ENCODE measurements at places on chromosomes 5 and 9.
A peak's percentile ranks its signal among the peaks of the same experiment; 100 is the strongest.

DNA sequence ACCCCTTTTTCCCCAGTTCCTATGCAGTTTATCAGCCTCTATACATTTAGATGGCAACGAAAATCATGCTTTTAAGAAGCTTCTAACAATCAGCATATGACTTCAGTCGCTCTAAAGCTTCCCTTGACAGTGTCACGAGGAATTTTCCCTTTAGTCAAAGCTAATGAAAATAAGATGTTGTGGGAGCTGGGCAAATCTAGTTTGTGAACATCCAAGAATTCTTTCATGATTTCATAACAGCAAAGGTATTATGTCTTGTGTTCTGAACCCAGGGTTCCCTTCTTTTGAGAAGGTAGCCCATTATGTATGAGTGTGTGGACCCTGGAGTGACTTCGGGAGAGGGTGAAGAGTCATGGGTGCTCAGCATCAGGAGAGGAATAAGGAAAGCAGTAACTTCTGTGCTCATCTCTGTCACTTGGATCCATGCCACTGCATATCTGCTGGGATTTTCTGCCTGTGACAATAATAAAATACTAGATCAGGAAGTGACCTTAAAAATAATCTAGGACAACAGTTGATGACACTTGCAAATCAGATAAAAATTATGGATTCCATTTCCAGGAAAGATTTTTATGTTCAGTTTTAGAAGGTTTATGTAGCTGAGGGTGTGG, 102.4 kb downstream of the PCSK1 start:
- H3K4me3 ChIP-seq, result no peak overlapping the region
- H3K36me3 ChIP-seq, result no peaks in the 10 kb centered on the region
- H3K27ac ChIP-seq, result no peak overlapping the region
- peaks cover 6% of the 10 kb centered on the region for H3K27me3 ChIP-seq

GRCh38 chr9:114382699-114383520, 4.9 kb downstream of the AKNA start:
- peaks cover 64% of the 10 kb centered on the region for H3K36me3 ChIP-seq
- H3K27ac ChIP-seq, result peak overlapping the region; percentile 93
- peak; percentile 93 for DNase-seq
- H3K4me3 ChIP-seq, result peak overlapping the region; percentile 73
- no peaks in the 10 kb centered on the region for H3K27me3 ChIP-seq
- H3K4me1 ChIP-seq, result peaks cover 53% of the 10 kb centered on the region

DNA sequence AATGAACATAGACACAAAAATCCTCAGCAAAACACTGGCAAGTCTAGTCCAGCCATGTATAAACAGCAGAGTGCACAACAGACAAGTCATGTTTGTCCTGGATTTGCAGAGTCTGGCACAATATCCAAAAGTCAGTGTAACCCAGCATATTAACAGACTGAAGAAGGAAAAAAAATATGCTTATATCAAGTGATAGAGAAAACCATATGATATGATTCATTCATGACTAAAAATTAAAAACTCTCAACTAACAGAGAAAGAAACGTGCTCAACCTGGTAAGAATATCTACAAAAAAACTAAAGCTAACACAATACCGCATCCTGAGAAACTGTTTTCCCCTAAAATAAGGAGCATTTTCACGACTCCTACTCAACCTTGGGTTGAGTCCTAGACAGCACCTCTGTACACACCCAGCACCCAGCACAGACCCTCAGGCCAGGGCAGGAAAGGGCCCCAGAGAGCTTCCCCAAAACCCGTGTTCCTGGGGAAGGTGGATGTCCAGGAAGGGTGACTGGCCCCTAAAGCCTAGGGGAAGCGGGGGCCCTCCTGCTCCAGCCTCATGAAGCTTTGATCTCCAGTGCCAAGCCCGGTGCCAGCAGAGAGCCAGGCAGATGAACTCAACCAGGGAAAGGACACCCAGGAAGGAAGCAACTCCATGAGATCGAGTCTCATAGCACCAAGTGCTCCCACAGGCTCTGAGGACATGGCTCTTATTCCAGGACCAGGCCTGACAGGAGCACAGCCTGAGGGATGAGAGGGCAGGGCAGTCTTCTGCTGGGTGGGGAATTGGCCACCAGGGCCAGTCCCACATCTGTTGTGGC, 38.9 kb downstream of the ADAMTS2 start:
- no peak for DNase-seq
- H3K4me3 ChIP-seq, result no peak overlapping the region
- no peak overlapping the region for H3K27ac ChIP-seq
- no peaks in the 10 kb centered on the region for H3K4me1 ChIP-seq
- H3K36me3 ChIP-seq, result no peaks in the 10 kb centered on the region

GRCh38 chr5:59496524-59497134, 396.9 kb downstream of the PDE4D start:
- no peak overlapping the region for H3K4me3 ChIP-seq
- no peaks in the 10 kb centered on the region for H3K4me1 ChIP-seq
- H3K27ac ChIP-seq, result no peak overlapping the region
- no peaks in the 10 kb centered on the region for H3K36me3 ChIP-seq

- H3K4me1 ChIP-seq, result no peaks in the 10 kb centered on the region
- H3K27ac ChIP-seq, result no peak overlapping the region
- no peaks in the 10 kb centered on the region for H3K27me3 ChIP-seq
- no peak for DNase-seq
- H3K36me3 ChIP-seq, result no peaks in the 10 kb centered on the region
Observed at GRCh38 chr5:28473531-28474107, 1435.2 kb upstream of the CDH9 start.

DNA sequence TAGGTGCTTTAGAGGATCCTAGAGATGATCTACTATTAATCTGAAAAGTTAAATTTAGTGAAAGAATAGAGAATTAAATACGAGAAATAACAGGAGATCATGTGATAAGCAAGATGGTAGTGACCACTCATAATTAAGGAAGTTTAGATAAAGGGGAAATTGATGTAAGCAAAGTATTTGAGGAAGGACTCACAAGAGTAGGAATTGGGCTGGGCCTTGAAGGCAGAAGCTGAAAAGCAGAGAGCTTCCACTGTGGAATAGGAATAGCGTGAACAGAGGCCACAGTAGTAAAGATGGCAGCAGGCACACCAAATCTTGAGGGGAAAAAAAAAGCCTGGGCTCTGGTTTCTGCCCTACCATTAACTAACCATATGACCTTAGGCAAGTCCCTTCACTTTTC, 38.0 kb downstream of the KIF24 start:
- no peaks in the 10 kb centered on the region for H3K4me1 ChIP-seq
- H3K36me3 ChIP-seq, result no peaks in the 10 kb centered on the region
- DNase-seq, result no peak
- no peak overlapping the region for H3K4me3 ChIP-seq
- no peak overlapping the region for H3K27ac ChIP-seq
- no peaks in the 10 kb centered on the region for H3K27me3 ChIP-seq

GRCh38 chr9:86958203-86958602, 10.9 kb upstream of the GAS1 start:
- no peaks in the 10 kb centered on the region for H3K4me1 ChIP-seq
- H3K27me3 ChIP-seq, result peaks cover 2% of the 10 kb centered on the region

DNA sequence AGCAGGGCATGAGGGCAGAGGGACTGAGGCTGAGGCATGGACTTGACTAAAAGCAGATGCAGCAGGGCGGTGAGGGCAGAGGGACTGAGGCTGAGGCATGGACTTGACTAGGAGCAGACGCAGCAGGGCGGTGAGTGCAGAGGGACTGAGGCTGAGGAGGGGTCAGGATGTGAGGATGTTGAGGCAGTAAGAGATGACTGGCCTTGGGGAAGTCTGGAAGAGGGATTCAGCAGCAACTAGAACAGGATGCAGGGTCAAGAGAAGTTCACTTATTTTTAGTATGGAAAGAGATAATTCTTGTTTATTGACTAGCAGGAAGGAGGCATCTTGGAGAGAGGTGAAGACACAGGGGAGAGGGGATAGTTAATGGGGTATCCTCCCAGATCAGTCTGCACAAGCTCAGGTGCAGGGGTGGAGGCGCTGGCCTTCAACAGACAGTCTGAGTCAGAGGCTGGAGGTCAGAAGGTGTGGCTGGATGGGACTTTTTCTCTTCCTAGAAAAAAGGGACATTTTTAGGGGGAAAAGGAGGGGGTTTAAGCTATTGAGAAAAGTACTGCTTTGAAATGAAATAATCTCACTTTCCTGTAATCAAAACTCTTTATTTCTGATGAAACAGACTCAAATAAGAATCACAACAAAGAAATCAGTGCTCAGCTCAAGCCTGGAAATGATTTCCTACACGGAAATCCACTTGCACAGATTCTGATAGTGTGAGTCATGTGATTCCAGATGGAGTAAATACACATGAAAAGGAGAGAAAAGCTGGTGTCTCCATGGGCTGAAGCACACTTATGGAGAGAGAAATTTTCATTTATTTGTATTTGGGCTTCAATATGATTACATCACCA, 130.9 kb downstream of the PALM2AKAP2 start:
- no peaks in the 10 kb centered on the region for H3K27me3 ChIP-seq
- DNase-seq, result no peak
- H3K4me1 ChIP-seq, result no peaks in the 10 kb centered on the region
- no peaks in the 10 kb centered on the region for H3K36me3 ChIP-seq
- no peak overlapping the region for H3K27ac ChIP-seq

GRCh38 chr5:177595026-177595585, 3.1 kb downstream of the TMED9 start:
- no peaks in the 10 kb centered on the region for H3K27me3 ChIP-seq
- no peak overlapping the region for H3K27ac ChIP-seq
- H3K4me3 ChIP-seq, result no peak overlapping the region

DNA sequence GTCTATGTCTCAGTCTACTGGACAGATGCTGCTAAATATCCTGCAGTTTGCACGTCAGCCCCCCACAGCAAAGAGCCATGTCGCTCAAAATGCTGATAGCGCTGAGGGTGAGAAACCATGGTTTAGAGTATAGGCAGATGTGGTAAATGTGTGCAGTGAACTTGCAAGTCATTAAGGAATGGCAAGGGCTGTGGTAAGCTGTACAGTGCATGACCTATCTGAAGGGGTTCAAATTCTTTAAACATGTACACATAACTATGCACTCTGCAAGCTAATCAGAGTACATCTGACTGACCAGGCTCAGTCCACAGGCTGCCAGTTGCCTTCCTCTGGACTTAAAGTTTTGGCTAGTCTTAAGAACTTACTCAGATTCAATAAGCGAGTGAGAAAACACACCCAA, 170.7 kb downstream of the CFAP90 start:
- H3K36me3 ChIP-seq, result no peaks in the 10 kb centered on the region
- no peaks in the 10 kb centered on the region for H3K4me1 ChIP-seq
- no peak overlapping the region for H3K4me3 ChIP-seq
- no peaks in the 10 kb centered on the region for H3K27me3 ChIP-seq
- H3K27ac ChIP-seq, result no peak overlapping the region

DNA sequence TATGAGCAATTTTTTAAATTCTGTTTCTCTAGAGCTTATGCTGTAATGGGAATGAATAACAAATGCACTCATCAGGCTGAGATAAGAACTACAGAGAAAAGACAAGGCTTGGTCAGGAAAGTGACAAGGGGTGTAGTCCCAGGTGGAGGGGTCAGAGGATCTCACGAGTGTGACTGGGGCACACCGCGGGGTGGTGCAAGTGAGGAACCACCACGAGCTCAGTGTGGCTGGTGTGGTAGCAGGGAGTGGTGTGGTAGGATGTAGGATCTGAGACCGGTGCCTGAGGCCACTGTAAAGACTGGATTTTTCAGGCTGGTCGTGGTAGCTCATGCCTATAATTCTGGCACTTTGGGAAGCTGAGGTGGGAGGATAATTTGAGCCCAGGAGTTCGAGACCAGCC, 9.0 kb downstream of the ANXA6 start:
- H3K36me3 ChIP-seq, result peaks cover 5% of the 10 kb centered on the region
- peak overlapping the region; percentile 89 for H3K27ac ChIP-seq
- H3K4me3 ChIP-seq, result no peak overlapping the region
- no peaks in the 10 kb centered on the region for H3K27me3 ChIP-seq
- DNase-seq, result no peak

DNA sequence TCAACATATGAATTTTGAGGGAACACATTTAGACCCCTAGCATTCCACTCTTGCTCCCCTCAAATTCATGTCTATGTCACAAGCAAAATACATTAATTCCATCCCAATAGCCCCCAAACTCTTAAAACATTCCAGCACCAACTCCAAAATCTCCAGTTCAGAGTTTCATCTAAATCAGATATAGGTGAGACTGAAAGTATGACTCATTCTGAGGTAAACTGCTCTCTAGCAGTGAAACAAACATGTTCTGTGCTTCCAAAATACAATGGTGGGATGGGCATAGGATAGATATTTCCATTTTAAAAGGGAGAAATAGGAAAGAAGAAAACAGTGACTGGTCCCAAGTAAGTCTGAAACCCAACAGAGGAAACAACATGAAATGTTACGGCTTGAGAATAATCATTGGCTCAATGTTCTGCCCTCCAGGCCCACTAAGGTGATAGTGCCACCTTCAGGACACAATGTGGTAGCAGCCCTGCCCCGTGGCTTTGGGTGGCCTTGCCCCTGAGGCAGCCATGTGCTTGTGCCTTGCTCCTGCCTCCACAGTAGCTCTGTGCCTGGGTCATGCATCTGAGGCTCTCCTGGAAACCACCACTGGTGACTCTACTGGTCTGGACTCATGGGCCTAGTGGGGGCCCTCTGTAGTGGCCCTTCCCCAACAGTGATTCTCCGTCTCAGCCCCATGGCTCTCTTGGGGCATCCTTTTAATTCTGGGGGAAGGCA, 36.4 kb upstream of the IPPK start:
- H3K4me1 ChIP-seq, result peaks cover 3% of the 10 kb centered on the region
- H3K4me3 ChIP-seq, result no peak overlapping the region
- H3K27me3 ChIP-seq, result no peaks in the 10 kb centered on the region

- H3K36me3 ChIP-seq, result no peaks in the 10 kb centered on the region
- no peak overlapping the region for H3K4me3 ChIP-seq
- H3K27me3 ChIP-seq, result peaks cover 19% of the 10 kb centered on the region
- H3K4me1 ChIP-seq, result peaks cover 11% of the 10 kb centered on the region
Observed at GRCh38 chr5:133240425-133241091, 188.7 kb downstream of the HSPA4 start.

DNA sequence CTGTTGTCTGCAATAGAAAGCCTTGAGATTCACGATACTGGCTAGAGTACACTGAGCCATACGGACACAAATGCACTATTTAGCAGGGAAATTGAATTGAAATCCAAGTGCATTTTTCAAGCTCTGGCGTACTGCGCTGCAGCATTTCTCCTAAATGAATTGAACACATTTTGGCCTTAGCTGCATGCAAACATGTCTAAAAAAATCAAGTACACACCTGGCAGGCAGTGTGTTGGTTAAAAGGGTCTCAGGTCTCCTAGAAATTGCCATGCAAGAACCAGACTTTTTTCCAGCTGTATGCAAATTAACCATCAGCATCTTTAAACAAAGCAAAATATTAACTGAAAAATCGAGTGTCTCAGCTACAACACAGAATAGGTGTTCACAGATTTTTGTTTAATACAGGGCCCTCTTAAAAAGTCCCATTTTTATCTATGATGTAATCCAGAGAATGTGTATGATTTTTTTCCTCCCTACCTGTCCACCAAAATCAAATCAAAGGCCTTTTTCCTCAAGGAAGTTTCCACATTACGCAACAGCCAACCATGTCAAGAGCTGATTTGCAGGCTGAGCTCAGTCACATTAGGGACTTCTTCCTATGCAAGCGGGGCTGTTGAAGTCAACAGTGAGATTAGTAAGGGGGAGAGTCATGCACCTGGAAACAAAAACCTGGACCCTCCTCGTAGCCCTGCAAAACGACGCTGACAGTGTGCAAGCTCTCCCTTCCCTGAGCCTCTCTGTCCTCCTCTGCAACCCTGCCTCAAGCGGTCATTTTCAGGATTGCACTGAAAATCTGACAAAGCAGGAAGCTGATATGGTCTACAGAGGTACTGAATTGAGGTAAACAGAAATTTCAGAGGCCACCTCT, 14.1 kb upstream of the SFXN1 start:
- no peaks in the 10 kb centered on the region for H3K27me3 ChIP-seq
- H3K36me3 ChIP-seq, result no peaks in the 10 kb centered on the region
- H3K4me3 ChIP-seq, result no peak overlapping the region
- peak; percentile 64 for DNase-seq
